Activated naive CD4-positive, alpha-beta T cell treated with anti-CD3 and anti-CD28 coated beads, Interleukin-2, amount 10 ng/mL, durations not matched to agents 7 days and 5 days (primary cell): ENCODE measurements at places on chromosomes 5 and 9.

DNA sequence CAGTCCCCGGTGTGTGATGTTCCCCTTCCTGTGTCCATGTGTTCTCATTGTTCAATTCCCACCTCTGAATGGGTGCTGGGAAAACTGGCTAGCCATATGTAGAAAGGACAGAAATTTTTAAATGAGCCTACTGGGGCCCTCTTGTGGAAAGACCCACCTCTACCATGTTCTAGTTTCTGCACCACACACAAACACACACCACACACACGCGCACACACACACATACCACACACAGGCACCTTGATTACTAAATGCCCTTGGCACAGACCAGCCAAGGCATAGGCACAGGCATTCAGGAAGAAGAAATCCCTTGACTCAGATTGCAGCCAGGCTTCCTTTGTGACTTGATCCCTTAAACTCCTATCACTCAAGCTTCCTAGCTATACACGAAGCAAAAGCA is 60.5 kb downstream of the SIL1 start:
- DNase-seq, result no peak

DNA sequence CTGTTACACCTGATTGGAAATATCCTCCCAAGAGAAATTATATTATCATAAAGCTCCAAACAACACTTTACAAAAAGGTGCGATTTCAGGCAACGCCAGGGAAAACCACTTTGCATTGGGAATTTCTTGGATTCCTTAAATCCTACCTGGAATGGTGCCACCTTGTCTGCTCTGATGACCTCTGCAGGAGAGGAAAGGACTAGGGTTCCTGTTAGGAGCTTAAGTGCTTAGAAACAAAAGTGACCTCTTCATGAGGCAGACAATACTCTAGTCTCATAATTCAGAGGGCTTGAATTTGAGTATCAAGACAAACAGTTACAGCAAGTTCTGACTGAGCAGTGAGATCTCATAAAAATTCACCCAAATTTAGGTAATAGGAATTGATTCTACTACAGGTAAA is 33.9 kb upstream of the GLIS3 start:
- DNase-seq, result no peak

DNA sequence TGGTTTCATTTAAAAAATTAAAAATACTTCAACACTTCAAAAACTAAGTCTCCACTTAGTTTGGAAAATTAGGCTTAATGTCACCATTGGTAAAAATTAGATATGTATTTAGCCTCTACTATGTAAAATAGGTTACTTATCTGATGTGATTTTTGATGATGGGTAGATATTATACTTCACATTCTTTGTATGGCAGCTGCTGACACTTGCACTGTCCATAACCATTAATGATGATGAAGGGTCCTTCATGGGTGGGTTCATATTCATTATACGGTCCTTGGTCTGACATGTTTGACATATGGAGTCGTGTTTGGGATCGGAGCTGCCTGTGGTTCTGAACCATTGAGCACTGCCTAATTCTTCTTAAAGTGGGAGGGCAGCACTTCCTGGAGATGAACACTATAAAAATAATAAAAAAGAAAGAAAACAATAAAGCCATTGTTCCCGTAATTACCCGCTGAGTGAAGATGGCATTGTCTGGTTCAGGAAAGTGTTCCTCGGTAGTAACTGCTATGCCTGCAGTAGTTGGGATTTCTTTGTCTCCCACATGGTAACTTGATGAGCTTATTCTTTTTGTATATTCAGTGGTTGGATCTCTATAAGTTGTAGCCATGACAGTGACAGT is 2.2 kb downstream of the LRRTM2 start:
- DNase-seq, result no peak

- no peak for DNase-seq
Observed at GRCh38 chr9:23492126-23493002, 333.7 kb downstream of the ELAVL2 start.

GRCh38 chr5:155906046-155906445 is 420.9 kb upstream of the SGCD start:
- DNase-seq, result no peak

- peak; percentile 25 for DNase-seq
Observed at GRCh38 chr5:157820593-157821252, 38.2 kb downstream of the CLINT1 start.

GRCh38 chr9:136697821-136698526 is 10.7 kb upstream of the AGPAT2 start:
- DNase-seq, result no peak

DNA sequence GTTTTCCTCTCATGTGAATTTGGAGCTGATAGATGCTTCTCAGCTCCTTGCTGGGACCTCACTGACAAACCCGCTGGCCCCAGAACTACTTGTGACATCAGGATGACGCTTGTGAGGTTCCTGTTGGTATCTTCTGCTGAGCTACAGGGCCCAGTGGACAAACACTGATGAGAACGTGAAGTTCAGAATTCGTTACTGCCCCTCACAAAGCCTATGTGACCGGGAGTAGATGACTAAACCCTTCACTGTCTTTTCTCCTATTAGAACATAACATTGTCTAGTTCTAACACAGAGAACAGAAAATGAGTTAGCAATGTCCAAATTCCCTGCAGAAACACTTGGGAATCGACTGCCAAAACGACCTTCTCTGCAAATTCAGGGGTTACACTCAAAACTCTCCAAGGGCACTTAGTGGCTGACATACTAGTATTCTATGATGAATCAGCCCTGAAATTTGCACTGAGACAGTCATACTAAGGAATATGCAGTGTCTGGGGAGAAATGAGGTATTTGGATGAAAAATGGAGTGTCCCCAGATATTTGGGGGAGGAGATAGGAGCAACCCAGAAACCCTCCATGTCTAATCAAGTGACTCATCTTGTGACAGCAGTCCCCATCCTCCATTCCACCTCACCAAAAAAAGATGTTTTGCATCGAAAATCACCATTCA is 143.2 kb upstream of the TRIM32 start:
- DNase-seq, result no peak

DNA sequence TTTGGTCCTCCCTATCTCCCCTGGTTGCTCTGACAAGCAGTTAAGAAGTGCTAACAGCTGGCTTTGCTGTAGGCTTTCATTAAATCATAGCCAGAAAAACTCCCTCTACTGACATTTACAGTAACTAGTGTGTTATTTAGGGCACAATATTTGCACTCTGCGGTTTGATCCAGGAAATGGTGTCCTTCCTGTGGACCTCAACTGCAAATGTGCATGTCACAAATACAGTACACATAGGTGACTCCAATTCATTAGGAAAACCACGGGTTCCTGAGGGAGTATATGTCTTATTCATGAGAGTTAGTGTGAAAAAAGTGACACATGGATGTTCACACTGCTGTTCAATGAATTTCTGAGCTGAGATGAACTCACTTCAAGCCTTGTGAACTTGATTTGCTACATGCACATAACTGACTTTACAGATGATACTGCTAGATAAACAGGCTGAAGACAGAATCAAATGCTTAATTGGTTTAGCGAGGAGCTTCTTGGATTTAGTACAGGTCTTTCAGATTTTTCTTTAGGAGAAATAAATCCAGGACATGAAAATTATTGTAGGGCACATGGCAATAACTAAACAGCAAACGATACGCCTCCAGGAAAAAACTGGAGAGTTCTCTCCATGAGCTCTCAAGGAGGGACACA is 281.5 kb downstream of the EFNA5 start:
- DNase-seq, result peak; percentile 23

DNA sequence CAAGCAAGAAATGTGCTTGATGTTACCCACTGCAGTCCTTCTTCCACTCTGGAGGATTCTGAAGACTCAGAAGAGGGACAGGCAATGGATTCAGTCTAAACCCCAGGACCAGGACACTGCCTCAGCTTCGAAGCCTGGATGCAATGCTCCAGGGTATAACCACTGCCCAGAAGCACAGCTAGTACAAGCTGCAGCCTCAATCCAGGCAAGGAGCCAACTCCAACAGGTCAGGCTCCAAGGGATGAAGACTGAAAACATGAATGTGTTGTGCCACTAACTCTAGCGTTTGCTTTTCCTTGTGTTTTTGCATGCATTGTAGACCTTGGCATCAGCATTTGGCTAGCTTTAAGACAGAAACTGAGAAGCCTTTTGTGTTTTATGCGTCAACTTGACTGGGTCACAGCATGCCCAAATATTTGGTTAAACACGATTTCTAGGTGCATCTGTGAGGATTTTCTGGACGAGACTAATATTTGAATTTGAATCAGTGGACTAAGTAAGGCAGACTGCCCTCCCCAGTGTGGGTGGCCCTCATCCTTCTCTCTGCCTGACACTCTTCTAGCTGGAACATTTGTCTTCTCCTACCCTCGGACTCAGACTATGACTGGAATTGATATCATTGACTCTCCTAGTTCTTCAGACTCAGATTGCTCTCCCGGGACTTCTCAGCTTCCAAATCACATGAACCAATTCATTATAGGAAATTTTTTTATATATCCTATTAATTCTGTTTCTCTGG is 20.5 kb upstream of the GPX3 start:
- DNase-seq, result no peak

GRCh38 chr5:5481206-5481605 is 58.7 kb downstream of the ICE1 start:
- peak; percentile 31 for DNase-seq

DNA sequence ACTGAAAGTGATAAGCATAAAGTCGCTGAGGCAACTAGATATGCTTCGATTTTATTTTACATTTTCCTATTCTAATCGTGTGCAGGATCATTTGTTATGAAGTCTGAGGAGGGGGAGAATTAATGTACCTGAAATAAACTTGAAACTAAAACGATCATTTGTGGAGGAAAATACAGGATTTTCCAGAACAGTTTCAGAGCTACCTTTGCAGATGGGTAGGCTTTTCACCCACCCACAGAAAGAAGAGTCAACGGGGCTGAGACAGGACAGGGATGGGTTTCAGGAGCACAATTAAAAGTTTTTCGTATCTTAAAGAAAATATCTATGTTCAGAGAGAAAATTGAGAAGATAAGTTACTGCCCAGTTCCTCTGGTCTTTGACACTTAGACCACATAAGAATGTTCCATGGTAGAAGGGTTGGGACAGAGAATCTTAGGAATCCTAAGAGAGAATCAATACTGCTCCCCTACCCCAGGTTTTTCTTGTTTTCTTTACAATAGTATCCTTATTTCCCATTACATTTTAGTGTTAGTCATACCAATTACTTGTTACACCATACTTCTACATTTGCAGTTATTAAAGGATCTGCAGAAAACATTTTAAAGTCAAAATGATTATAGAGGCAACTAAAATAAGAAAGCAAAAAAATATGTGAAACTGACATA is 211.4 kb downstream of the DEPDC1B start:
- DNase-seq, result no peak

DNA sequence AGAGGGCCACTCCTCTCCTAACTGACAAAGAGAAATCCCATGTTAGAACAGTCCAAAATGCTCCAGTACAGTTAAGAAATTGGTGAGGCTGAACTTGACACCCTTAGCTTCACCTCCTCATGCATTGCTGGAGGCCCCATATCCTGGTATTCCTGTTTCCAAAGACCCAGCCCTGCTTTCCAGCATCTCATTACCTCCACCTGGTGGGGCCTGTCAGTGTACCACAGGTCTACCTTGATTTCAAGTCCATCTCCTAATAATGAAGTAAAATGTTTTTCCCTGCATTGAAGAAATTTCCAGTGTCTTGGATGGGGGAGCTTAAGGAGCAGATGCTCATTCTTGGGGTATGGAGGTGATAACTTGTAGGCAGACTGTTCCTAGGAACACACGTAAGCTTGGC is 70.6 kb upstream of the S1PR3 start:
- no peak for DNase-seq

DNA sequence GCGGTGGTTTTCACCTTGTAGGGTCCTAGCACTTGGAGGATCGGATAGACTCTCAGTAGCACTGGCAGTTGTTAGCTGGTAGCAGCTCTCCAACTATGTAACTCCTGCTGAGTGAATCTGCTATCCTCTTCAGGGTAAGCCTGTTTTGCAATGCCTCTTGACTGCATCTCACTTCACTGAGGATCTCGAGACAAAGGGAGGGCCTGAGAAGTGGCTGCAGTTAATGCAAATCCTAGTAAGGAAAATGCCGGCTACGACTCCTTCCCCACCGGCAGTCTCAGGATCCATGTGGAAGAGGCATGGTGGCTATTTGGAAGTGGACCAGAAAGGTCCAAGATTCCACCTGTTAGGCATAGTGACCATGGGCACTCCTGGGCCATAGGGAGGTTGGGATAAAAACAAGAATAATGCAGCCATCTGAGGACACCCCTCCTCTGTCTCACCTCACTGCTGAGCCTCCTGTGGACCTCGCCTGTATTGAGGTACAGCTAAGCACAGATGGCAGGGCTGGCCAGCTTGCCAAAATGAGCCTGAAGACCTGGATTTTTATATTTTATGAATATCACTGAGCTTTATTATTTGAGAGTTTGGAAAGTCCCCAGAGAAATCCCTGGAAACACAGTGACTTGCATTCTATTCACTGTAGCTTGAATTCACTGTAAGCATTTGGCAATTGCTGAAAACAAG is 146.0 kb downstream of the LIFR start:
- no peak for DNase-seq

DNA sequence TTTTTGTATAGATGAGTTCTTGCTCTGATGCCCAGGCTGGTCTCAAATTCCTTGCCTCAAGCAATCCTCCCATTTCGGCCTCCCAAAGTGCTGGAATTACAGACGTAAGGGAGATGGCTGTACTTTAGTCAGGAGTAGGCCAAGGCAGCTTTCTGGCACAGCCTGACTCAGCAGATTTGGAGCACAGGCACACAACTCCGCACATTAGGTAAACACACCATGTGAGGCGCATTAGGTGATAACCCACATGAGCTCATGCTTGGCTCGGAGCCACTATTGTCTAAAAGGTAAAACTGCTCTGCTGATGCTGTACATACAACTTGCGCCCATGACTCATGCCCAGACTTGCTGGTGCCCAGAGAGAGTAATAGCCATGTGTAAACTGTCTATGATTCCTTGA is 1157.9 kb downstream of the TAF11L14 start:
- DNase-seq, result no peak

GRCh38 chr5:149944666-149945065 is at the start of gene PDE6A:
TSS of gene PDE6A (minus strand) at chr5:149944793. CDS start at chr5:149944673, 120 bp downstream.
- no peak for DNase-seq

DNA sequence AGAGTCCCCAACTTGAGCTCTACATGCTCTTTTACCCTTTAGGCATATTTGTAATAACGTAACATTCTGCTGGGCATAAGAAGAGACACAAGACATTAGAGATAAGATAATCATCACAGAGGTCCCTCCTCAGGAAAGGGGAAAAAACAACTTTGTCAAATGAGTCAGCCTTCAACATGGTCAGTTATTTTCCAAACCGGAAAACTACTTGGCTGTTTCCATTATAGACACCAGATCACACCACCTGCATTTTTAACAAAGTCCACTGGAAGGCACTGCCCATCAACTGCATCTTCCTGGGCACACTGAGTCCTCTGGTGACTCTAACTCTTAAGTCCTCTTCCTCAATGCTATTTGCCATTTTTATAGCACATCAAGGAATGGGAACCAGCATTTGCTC is 221.8 kb downstream of the FAM114A2 start:
- no peak for DNase-seq
